Aorta (tissue), 5 donors: ENCODE measurements at places on chromosomes 12 and 14.

DNA sequence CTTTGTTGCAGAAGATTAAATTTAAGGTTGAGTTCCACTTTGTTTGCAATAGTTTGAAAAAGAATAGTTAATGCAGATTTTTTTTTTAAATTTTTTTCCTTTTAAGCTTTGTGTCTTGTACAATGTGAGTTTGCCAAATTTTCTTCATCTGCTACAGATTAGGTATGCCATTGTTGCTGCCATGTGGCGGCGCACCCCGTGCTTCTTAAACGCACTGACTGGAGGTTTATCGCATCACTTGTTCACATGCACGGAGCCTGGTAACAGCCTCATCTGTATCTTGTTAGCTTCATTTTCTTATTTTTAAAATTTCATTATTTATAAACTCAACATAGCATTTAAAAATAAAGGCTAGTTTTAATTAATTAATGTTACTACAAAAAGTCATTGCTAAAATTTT is 43.5 kb downstream of the ETNK1 start:
- DNase-seq = no peak

DNA sequence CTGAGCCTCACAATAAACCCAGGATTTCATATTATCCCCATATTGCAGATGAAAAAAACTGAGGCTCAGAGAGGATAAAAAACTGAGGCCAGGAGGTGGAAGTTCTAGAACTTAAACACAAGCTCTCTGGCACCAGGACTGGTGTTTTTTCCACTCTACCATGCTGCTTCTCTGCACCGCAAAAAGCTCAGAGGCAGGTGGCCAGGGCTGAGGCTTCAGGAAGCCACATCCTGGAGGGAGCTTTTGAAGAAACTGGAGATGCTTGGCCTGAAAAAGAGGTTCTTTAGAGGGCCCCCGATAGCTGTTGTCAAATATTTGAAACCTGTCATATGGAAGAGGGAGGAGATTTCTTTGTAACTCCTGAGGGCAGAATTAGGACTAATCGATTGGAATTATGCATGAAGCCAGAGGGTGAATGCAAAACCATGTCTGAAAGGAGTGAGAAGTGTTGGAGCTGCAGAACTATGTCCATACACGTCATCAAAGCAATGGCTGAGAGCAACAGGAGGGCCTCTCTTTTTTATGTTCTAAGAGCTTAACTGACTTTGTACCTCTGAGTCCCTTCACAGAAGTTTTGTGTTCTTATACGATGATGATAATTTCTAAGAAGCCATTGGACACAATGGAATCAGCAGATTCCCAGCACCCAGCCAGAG is 448.6 kb downstream of the FUT8 start:
- DNase-seq = no peak

- DNase-seq = no peak
These were observed 201.6 kb upstream of the NUDT4 start for GRCh38 chr12:93176165-93176564.

GRCh38 chr12:123617580-123617979 is 15.7 kb downstream of the DDX55 start:
- no peak for DNase-seq

DNA sequence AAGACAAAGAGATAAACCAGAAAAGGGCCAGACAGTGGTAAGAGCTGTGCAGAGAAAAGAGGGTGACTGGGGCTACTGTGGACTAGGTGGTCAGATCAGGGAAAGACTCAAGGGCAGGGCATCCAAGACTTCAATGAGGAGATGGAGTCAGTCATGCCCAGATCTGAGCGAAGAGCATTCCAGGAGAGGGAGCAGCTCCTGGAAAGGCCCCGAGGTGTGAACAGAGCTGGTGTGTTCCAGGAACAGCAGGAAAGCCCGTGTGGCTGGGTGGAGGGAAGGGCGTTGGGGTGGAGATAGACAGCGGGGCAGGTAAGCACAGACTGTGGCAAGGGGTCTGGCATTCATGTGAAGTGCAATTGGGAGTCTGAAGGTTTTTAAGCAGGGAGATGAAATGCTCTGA is 16.8 kb downstream of the TTC7B start:
- DNase-seq = no peak

GRCh38 chr12:104201238-104202001 is 14.2 kb upstream of the TXNRD1 start:
- no peak for DNase-seq

DNA sequence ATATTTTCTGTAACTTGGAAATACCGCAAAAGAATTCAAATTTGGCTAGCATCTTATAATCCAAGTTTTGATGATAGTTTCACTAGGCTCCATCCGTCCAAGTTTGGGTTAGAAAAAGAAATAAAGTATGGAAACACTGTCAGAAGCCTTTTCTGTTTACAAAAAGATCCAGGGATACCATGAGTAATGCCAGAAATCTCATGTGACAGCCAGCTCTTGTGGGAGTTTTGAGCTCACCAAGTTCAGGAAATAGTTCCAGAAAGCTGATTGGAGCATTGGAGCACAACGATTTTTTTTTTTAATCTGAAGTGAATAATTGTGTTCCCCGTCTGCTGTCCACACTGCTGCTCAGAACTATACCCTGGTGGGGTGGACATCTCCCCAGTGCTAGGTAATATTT is 229.7 kb upstream of the NPAS3 start:
- DNase-seq = peak; percentile 49

- DNase-seq = no peak
These were observed 49.0 kb downstream of the ZC3H14 start for GRCh38 chr14:88611878-88612277.

- DNase-seq = no peak
These were observed 227.2 kb downstream of the BTG1 start for GRCh38 chr12:91918431-91918830.

GRCh38 chr12:84636801-84637290 is 275.8 kb downstream of the SLC6A15 start:
- DNase-seq = no peak

DNA sequence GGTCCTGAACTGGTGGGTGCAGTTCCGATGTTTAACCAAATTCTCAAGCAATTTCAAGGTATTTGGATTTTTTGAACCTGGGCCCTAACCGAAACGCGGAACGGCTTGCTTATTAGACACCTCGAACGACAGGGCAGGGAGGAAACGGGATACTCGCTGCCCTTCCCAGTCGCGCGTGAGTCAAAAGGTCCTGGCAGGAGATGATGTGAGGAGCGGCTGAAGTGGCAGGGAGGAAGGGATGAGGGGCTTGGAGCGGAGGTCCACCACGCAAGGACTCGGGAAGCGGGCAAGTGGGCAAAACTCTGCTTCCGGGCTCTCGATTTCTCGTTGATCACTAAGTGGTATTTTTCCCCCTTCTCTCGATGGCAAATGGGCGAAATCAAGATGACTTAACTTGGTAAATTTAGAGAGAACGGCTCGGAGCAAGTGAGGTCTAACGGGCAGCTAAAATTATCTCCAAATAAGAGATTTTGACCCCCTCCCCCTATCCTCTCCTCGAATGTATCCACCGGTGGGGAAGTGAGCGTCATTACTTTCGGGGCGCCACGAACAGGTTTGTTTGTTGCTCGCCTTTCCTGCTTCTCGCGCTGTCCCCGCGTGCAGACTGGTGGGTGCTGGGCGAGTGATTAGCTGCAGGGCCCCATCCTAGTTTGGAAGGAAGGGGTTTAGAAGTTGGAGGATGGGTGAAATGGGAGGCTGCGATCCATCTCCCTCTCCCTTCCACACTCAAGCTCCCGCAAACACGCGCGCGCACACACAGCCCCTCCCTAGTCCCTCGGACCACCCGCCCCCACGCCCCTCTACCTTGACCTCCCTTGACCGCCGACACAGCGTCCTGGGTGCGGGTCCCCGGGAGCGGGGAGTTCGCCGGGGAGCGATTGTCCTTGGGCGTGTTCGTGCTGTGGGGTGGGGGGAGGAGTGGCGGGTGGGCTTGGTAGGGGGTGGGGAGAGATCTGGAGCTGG is 986 bp upstream of the NTF3 start:
- DNase-seq = peak; percentile 60
